Muscle of leg (tissue), 16 donors: ENCODE measurements at places on chromosomes 2 and 18. TPM values are rescaled to one million over a fixed set of nuclear protein-coding genes. Genes with fewer than 3 reads are reported as not detected.

GRCh38 chr18:34767601-34768027, 57.5 kb downstream of the DTNA start:
- no peak for DNase-seq

DNA sequence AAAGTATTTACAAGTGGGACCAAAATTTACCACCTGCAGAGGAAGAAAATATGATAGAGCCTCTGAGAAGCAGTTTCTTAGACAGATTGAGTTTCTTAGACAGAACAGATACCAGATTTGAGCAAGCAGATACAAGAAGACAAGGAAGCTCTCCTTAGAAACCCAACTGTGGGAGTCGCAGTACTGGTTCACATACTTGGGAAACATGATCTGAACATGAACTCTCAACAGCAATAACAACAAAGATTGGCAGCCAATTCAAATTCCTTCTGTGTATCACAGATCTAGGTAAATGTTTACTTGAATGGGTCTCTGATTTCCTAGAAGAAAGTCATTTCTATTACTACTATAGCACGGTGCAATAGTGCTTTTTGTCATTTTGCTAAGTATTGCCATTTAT, 82.1 kb downstream of the OLA1 start:
- DNase-seq = no peak

GRCh38 chr2:234368861-234369261, 128.0 kb downstream of the ARL4C start:
- DNase-seq = no peak

Gene SLC38A11
- 0.35 TPM for total RNA-seq

Gene SERPINB13
- not detected for total RNA-seq

Gene SP140
- 0.22 TPM for total RNA-seq
